Hematopoietic multipotent progenitor cell treated with erythropoietin and hydrocortisone succinate and interleukin-3 and kit ligand, for 15 days (in vitro differentiated cells): ENCODE measurements at places on chromosomes 12 and 14.
A peak's percentile ranks its signal among the peaks of the same experiment; 100 is the strongest.

GRCh38 chr12:45388545-45388944 lies 172.7 kb downstream of the ANO6 start:
- no peak for DNase-seq

DNA sequence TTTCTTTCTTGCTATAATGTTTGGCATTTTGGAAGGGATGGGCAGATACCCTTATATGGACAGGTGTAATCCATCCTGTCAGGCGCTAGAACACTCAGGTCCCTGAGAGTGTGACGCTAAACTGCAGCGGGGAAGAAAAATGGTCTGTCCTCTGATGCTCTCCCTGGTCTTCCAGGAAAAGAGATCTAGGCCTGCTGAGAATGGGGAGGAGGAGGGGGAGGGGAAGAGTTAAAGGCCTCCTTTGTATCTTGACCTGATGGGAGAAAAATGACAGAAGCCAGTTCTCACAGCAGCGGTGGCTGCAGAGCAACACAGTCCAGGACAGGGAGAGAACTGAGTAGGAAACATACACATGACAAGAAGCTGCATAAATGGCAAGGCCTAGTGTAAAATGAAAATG lies 61.1 kb downstream of the RPS6KA5 start:
- DNase-seq, result no peak

DNA sequence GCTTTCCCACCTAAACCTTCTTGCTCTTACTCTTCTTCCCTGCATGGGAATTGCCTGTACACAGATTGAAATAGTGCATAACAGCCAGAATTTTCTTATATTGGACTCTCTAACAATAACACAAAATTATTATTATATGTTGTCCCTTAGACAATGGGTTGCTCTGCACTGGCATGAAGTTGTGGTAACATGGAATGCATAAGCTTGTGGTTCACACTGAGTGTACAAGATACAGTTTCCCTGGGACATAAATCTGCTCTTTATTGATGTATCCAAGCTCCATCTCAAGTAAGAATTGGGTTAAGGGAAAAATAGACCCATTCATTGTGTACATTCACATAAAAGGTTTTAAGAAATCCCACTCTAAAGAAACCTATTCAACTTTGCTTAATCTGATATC lies 114.4 kb upstream of the NTF3 start:
- DNase-seq, result no peak

- DNase-seq, result no peak
Measured at GRCh38 chr14:29459531-29459930, 468.1 kb downstream of the PRKD1 start.

GRCh38 chr14:52006361-52006760 lies 17.0 kb downstream of the RTRAF start:
- no peak for DNase-seq

GRCh38 chr12:15892645-15893259 lies 10.6 kb downstream of the STRAP start:
- no peak for DNase-seq

DNA sequence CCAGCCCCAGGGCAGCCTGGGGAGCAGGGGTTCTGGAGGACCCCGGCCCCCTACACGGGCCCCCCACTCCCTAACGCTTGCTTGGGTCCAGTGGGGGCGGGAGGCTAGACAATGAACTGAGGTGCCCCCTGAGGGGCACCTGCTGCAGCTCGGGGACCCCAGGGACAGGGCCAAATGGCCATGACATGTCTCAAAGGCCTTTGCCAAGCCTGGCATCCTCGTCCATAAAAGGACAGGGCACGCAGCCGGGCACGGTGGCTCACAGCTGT lies 11.7 kb upstream of the C14orf180 start:
- DNase-seq, result no peak

DNA sequence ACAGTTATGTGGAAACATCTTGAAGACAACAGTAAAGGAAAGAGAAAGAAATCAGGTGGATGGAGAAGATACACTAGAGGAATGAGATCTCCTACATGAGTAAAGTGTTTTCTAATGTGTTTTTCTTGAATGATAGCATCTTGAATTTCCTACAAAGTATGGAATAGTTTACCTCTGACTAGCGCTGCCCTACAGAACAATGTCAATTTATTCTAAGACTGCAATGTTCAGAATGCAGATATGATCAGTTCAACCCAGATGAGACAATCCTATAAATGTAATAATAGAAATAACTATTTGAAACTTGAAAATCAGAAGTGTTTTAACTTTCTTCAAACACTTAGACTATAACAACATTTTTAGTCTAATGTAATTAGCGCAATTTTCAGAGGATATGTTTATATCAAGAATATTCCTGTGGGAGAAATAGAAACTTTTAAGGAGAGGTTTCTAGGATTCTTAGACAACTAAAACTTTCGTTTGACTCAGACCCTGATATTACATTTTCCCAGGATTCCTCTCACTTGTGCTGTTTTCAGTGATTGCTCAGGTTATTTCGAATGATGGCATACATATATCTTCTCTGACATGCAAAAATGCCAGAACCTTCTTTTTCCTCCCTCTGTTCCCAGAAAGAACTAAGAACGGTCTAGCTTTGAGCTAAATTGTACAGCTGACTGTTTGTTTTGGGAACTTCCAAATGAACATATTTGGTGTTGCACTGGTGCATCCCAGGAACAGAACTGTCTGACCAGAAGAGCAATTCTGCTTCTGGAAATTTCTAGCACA lies 1017.4 kb downstream of the DIO2 start:
- no peak for DNase-seq

GRCh38 chr12:41908206-41908605 lies 236.5 kb downstream of the GXYLT1 start:
- DNase-seq, result no peak

DNA sequence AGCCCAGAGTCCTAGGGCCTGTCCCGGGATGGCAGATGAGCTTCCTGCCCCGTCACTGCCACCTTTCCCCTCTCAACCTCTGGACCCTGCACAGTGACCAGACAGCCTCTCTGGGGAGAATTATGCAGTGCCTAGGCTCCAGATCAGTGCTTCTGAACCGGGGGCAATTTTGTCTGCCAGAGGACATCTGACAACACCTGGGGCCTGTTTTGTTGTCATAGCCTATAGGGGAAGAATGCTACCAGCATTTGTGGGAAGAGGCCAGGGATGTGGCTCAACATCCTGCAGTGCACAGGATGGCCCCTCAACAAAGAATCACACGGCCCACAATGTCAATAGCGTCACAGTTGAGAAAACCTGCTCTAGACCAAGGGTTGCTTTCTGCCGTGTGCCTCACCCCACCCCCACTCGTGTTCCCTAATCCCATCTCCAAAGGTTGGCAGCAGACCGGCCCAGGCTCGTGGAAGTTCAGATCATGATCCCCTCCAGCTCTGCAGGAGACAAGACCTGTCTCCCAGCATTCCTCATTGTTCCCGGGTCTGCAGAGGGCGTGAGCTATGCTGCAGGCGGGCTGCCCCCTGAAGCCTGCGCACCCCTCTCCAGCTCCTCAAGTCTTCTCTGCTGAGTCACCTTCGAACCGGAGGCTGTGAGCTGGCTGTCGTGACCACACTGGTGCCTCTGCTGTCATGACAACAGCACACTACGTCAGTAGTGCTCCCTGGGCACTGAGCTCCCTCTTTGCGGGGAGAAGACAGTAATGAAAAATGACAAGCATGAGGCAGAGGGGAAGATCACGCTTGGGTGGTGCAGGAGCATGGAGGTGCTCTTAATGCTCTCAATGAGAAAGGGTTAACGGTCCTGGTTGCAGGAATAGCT lies 2.0 kb upstream of the GAPDH start:
- peak; percentile 84 for DNase-seq

DNA sequence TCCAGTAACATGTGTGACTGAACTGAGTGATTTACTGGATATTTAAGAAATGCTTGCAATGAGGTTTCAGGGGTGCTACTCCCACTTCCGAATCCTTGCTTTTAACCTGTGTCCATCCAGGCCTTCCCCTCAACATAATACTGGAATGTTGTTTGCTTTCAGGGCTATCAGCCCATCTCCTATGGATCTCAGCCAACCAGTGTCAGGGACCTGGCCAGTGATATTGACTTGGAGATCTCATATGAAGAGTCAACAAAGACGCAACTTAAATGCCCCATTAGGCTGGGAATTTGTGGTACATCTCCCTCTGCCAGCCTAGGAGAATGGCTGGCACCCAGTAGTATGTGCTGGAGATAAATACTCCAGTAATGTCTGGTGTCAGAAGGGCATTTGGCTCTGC lies 889 bp upstream of the IFT43 start:
- DNase-seq, result no peak

DNA sequence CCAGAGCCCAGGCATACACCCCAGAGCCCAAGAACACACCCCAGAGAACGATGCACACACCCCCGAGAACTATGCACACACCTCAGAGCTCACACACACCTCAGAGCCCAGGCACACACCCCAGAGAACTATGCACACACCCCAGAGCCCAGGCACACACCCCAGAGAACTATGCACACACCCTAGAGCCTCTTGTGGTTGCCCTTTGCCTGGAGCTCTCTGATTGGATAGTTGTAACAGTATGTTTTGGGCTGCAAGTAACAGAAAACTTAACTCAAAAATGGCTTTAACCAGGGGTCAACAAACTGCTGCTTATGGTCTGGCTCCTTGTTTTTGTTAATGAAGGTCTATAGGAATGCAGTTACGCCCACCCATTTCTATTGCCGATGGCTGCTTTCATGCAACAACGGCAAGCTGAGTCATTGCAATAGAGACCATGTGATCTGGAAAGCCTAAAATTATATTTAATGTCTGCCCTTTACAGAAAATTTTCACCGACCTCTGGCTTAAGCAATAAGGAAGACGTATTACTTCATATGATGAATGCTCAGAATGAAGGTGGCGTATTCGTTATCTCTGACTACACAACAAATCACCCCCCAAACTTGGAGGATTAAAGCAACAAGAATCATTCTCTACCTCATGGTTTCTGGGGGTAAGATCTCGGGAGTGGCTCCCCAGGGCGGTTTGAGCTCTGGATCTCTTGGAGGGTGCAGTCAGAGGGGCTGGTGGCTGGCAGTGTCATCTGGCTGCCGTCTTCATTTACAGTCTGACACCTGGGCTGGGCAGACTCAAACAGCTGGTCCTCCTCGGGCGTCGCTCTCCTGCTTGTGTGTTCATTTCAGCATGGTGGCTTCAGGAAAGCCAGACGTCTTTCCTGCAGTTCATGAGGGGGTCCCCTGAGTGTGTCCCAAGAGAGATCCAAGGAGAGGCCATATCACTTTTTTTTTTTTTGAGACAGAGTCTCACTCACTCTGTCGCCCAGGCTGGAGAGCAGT lies 66.3 kb upstream of the NCOR2 start:
- DNase-seq, result no peak

DNA sequence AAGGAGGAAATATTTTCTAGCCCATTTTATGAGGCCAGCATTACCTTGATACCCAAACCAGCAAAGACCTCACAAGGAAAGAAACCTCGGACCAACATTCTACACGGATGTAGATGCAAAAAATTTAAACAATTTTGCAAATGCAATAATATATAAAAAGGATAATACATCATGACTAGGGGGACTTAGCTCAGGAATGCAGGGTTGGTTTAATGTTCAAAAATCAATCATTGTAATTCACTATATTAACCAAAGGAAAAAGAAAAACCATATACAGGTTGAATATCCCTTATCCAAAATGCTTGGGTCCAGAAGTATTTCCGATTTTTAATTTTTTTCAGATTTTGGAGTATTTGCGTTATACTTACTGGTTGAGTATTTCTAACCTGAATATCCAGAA lies 33.0 kb downstream of the TPCN1 start:
- DNase-seq, result no peak

DNA sequence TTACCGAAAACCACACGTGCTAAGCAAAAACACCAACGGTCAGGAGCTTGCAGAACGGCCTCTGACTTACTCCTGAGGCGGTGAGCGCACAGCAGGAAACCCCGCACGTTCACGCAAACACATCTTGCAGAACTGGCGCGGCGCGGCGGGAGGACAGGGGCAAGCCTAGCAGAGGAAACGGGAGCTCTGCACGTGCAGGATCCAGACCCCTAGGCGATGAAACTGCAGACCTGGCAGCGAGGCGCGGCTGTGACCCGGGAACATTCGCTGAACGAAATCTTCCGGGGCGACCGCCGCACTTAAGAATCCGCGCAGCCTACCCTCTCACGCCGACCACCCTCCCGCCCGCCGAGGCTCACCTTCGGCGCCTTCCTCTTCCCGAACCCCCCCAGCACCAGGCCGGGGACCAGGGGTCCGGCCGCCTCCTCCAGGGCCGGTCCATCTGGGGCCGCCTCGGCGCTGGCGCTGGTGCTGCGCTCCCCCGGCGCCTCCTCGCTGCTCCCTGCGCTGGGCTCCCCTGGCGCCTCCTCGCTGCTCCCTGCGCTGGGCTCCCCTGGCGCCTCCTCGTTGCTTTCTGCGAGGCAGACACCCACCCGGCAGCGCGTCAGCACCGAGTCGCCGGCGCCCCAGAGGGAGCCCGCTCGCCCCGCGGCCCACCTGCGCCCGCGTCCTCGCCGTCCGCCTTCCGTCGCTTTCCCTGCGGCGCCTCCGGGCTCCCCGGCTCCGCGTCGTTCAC lies 615 bp downstream of the DDX51 start:
- no peak for DNase-seq

- DNase-seq, result no peak
Measured at GRCh38 chr14:99230208-99231151, 41.5 kb downstream of the BCL11B start.

DNA sequence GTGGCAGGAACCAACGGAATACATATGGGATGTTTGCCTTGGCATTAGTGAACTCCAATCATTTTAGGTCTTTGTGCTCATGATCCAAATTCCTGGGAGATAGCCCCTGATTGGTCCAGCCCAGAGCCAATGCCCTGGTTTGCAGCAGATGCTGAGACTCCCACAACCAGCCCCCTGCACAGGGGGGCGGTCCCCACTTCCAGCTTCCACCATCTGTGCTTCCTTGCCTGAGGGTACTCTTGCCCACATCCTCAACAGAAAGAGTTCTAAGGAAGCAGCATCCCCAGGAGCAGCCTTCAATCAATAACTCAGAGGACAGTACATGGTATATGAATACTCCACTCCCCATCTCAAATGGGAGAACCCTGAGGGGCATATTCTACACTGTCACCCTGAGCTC lies 39.7 kb upstream of the FICD start:
- no peak for DNase-seq

DNA sequence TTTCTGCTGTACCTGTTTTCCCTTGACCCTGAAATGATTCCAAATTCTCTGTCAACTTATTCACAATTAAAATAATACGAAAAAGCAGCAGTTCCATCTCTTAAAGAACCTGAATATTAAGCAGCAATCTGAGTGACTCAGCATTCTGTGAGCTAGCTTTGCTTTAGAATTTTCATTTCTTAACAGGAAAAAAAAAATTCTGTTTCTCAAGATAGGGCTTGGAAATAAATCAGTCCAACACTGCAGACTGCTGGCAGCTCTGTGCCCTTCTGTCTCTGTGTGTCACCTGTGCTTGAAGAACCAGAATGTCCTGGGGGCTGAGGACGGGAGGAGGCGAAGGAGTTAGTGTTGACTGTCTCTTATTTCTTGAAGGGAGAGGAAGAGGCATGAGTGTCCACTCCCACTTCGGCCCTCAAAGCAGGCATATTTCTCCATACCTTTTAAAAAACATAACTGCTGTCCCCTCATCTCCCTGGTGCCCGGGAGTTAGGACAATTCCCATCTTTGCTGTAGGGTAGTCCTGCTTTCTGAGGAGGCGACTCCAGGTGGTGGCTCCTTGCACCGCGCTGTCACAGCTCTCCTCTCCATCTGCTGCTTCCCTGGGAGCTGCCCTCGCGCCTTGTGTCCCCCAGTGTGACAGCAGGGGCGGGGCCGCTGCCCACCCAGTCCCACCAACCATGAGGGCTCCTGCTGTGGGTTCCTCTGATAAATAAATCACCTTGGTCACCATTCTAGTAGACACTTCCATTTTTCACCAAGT lies 203.1 kb downstream of the CALM1 start:
- DNase-seq, result no peak

GRCh38 chr14:28120391-28120790 lies 646.2 kb upstream of the FOXG1 start:
- no peak for DNase-seq
